ENCODE measurements at places on chromosomes 1 and 21.

GRCh38 chr1:190949939-190950338, 472.3 kb upstream of the BRINP3 start:
- DNase-seq = no peak

- DNase-seq = no peak
Observed at GRCh38 chr1:43773821-43774220, 66.5 kb downstream of the ST3GAL3 start.

- DNase-seq = no peak
Observed at GRCh38 chr21:45111703-45112102, 37.3 kb downstream of the ADARB1 start.

DNA sequence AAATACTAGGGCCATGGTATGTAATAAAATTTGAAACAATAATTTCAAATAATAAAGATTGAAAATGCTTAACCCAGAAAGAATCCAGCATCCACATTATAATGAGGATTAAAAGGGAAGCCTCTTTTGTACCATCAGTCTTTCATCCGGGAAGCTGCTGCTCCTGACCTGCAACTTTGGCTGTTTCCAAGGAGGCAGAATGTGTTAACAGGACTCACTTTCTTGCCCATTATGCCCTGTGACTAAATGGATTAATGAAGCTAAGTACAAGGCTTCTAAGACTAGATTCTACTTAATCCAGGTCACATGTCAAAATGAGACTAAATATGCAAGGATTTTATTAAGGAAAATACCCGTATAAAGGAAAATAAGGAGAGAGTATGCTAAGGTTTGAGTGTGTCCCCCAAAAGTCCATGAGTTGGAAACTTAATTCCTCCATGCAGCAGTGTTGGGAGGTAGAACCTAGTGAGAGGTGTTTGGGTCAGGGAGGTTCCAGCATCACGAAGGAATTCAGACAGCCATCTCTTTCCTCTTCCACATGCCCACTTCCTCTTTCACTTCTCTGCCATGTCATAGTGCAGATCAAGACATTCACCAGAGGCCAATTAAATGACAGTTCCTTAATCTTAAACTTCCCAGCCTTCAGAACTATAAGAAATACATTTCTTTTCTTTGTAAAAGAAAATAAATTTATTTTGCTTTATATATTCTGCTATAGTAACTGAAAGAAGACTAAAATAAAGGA, 27.7 kb downstream of the FMO2 start:
- no peak for DNase-seq

DNA sequence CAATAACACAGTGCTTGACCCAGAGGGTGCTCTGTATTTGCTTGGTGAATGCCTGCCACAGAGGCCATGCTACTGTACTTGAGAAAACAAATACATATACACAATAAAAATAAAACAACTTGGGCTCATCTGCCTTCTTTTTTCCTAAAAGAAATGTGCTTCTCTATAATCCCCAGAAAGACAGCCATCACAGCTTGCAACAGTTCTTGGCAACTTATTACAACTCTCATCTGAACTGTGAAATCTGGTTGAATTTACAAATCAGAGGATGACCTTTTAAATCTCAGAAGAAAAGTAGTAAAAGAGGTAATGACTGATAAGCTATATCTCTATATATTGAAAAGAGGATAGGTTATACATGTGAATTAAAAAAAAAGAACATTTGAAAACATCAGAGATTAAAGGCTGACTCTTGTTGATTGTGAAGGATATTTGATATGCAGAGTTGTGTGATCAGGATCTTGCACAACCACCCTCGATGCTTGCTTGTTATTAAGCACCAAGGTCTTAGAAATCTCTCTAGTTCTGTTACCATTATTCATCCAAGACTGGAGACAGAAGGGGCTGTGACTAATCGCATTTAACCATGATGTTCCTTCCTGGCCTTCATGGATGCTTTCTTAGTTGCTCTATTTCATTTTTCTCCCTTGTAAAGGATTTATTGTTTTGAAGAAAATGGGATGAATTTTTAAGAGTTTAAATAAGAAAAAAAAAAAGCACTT, 213.4 kb downstream of the APP start:
- peak; percentile 29 for DNase-seq

DNA sequence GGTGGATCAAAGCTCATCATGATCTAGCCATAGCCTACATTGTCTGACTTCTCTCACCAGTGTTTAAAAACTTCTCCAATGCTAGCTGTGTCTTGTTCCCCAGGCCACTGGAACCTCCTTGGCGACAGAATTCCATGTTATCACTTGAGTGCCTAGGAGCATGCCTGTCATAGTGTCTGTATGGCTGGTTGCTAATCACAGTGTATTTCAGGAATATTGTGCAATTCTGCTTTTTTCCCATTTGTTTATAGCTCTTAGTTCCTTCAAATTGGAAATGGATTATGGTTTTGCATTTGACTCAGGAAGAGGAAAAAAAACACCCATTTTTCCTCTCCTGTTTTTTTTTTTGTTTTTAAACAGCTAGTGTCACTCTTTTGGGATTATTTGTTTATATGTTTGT, 25.5 kb downstream of the ROR1 start:
- no peak for DNase-seq

- DNase-seq = peak; percentile 35
Observed at GRCh38 chr1:19220991-19221390, 10.9 kb upstream of the UBR4 start.

DNA sequence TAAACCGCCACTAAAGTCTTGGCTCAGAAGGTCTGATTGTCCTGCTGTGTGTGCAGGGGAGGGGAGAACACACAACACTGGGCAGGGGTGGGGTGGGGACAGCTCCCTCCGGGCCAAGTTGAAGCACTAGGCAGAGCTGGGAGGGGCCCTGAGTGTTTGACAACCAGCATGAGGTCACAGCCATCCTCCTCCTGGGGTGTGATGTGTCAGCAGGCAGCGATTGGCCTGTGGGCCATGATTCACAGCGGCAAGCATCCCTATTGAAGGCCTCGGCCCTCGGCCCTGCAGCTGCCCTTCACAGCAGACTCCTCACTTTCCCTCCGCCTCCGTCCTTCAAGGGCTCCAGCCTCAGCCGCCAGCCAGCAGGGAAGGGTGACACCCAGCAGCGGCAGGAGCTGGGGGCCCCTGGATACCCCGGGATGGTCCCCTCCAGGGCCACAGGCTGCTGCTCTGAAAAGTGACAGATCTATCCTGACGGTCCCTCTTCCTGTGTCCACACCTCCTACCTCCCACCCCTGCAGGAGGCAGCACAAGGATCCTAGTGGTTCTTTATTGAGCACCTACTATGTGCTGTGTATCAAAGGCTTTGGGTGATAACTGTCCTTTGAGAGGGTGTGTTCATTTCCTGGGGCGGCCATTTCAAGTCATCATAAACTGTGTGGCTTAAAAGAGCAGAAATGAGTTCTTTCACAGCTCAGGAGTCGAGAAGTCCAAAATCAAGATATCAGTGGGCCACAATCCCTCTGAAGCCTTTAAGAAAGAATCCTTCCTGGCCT, 66.0 kb upstream of the SLC25A33 start:
- DNase-seq = peak; percentile 95

DNA sequence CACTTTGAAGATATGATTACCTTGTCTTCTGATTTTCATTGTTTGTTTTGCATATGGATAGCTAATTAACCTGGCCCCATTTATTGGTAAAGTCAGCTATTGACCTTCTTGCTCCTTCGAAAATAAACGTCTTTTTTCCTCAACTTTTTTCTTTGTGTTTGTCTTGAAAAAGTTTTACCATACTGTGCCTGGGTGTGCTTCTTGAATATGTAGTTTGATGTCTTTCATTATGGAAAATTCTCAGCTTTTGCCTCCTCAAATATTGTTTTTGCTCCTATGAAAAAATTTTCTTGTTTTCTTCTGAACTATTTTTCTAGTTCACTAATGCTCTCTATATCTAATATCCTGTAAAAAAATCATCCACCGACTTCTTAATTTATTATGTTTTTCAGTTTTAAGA, 25.0 kb downstream of the LHX8 start:
- no peak for DNase-seq

- no peak for DNase-seq
Observed at GRCh38 chr1:232657426-232658005, 27.6 kb upstream of the SIPA1L2 start.

DNA sequence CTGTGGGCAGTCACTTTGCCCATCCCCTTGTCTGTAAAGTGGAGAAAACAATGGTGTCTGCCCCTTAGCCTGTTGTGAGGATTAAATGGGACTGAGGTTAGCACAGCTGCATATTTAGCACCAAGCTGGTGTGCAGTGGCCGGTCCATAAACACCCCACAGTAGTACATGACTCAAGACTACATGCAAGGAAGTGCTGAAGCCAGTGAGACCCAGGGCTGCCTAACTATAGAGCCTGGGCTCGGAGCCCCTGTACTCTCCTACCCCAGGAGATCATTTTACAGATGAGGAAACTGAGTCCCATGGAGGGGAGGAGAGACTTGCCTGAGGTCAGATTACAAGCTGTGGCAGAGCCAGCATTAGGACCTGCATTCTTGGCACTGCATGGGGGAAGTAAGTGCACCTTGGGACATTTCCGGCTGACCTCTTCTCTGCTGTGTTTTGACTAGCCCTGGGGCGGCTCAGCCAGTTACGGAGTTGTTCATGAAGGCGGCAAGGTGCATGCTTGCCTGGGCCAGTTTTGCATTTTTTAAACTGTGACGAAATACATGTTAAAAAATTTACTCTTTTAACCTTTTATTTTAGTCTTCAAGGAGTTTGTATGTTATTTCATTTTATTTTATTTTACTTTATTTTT, 3.2 kb downstream of the SERINC2 start:
- DNase-seq = peak; percentile 71

GRCh38 chr1:74205266-74205665, 7.2 kb downstream of the FPGT start:
- DNase-seq = no peak

DNA sequence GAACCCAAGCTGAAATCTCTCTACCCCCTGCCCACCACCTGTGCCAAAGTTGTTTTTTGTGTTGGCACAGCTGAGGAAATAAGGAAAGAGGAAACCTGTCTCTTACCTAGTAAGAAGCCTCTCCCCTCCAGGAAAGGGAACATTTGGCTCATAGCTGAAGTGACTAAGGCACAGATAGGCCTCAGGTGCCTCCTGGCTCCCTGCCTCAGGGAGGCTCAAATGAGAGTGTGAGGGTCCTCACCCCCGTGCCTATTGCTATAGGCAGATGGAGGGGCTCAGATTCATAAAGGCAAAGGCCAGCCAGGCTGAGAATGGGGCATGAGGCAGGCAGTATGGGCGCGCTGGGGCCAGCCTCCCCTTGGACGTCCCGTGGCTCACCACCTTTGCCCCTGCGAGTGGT, 7.4 kb downstream of the SLC30A2 start:
- DNase-seq = no peak

- DNase-seq = peak; percentile 75
Observed at GRCh38 chr1:218677026-218677425, 331.9 kb downstream of the TGFB2 start.

DNA sequence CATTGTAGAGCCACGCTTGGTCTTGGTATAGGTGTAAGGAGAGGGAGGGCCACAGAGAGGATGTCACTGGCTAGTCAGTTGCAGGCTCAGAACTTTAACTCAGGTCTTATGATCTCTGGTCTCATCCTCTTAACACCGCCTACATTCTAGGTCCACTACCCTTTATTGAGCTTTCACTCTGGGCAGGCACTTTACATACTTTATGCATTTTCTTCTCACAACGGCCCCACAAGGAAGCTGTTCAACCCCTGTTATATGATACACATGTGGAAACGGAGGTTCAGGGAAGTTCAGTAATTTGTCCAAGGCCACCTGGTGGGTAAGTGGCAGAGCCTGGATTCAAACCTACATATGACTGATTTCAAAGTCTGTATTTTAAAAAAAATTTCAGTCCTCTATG, 25.3 kb upstream of the RCAN3 start:
- DNase-seq = no peak

- peak; percentile 77 for DNase-seq
Observed at GRCh38 chr1:43147625-43148327, 24.3 kb downstream of the EBNA1BP2 start.

DNA sequence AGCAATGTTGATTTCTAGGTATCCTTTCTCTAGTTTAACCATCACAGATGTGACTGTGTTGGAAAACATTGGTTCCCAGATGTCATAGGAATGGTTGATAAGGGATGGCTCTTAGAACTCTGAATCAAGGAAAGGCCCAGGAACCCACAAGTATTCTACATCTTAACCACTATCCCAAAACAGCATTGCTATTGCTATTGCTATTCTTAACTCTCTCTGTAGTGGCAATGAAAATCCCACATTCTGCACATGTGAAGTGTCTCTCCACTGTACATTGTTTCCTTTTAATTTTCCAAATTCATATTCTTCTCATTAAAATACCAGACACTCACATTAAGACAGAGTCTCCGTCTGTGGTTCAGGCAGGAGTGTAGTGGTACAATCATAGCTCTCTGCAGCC, 420.4 kb upstream of the RUNX1 start:
- peak; percentile 57 for DNase-seq

DNA sequence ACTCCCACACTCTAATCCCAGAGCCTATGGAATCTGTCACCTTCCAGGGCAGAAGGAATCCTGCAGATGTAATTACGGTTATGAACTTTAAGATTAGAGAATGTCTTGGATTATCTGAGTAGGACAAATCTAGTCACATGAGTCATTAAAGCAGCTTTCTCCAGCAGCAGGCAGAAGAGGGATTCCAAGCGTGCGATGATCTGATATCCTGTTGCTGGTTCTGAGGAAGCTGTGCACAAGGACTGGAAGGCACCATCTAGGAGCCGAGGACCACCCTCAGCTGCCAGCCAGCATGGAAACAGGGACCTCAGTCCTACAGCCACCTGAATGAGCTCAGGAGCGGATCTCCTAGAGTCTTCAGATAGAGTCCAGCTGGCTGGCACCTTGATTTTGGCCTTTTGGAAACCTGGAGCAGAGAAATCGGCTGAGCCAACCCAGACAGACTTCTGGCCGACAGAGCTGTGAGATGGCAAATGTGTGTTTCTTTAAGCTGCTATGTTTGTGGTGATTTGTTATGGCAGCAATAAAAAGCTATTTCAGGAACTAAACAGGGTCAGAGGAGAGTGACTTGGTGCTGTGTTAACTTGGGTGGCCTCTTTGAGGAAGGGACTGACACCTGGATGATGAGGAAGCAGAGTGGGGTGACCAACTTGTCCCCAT, 34.5 kb downstream of the LRRN2 start:
- DNase-seq = no peak

DNA sequence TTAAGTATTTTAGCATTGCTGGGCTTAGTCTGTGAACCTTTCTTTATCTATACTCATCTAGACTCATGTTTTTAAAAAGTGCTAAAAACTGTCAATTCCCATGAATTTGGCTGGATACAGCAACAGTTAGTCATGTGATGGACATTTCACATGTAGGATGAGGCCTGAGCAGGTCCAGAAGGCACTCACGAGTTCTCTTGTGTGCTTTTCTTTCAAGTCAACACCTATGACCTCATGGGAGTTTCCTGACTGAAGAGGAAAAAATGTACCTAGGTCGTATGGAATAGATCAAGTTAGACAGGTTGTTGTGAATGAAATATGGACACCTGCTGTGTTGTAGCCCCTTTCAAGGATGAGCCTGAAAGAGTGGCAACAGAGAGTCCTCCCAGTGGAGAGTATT, 394.2 kb downstream of the DUSP10 start:
- no peak for DNase-seq

DNA sequence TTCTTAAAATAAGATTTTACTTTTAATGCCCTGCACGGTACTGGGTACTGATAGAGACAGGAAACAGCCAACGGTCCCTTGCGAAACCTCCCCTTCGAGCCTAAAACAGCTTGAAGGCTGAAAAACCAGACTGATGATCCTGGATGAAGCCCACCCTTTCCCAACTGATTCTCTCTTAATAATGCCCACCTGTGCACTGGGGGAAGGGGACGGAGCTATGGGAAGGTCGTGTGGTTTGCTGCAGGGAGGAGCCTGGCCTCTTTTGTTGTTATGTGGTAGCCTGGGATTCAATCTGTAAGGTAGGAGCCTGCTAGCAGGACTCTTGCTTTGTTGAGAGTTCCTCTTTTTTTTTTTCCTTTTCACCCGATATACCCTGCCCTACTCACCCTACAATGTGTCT, 25.6 kb downstream of the SAMSN1 start:
- no peak for DNase-seq

All from myocyte (in vitro differentiated cells).